Activated CD8-positive, alpha-beta T cell treated with anti-CD3 and anti-CD28 coated beads, Interleukin-2, amount 10 ng/mL, durations not matched to agents 7 days and 5 days (primary cell): ENCODE measurements at places on chromosomes 7 and 10. TPM values are rescaled to one million over a fixed set of nuclear protein-coding genes. Genes with fewer than 3 reads are reported as not detected.

DNA sequence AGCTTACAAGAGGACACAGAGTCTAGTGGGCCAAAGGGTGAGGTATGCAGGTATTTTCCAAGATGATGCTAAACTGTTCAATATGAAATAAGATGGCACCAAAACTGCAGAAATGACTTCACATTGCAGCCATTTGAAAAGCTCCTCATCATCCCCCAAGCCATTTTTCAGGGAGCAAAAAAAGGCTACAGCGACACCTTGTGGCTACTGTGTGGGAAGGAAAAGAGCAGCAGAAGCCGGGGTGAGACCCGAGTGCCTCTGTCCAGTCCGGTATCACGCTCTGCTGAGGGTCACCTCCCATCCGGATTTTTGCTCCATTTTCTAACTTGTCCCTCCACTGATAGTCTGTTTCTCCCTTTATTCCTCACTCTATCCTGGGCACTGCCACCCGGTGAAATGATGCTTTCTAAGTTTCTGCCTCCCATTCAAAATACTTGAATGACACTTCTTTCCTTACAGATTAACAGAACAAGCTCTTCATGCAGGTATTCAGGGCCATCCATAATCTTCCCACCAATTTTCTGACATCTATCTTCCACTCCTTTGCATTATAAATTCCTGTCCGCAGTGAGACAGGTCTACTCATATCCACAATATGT, 220.2 kb downstream of the DGKI start:
- no peak overlapping the region for H3K4me3 ChIP-seq
- H3K4me1 ChIP-seq = no peaks in the 10 kb centered on the region
- peak; percentile 60 for DNase-seq
- H3K27me3 ChIP-seq = peaks cover 5% of the 10 kb centered on the region
- H3K27ac ChIP-seq = no peak overlapping the region

- H3K36me3 ChIP-seq = no peaks in the 10 kb centered on the region
- no peak overlapping the region for H3K27ac ChIP-seq
- no peaks in the 10 kb centered on the region for H3K27me3 ChIP-seq
- no peak overlapping the region for H3K4me3 ChIP-seq
- H3K4me1 ChIP-seq = no peaks in the 10 kb centered on the region
These were observed 75.0 kb downstream of the GPR26 start for GRCh38 chr10:123741146-123741545.

- H3K36me3 ChIP-seq = peaks cover 2% of the 10 kb centered on the region
- H3K27me3 ChIP-seq = no peaks in the 10 kb centered on the region
- no peak overlapping the region for H3K4me3 ChIP-seq
- DNase-seq = no peak
These were observed 13.7 kb upstream of the MAP3K8 start for GRCh38 chr10:30420266-30420665.

DNA sequence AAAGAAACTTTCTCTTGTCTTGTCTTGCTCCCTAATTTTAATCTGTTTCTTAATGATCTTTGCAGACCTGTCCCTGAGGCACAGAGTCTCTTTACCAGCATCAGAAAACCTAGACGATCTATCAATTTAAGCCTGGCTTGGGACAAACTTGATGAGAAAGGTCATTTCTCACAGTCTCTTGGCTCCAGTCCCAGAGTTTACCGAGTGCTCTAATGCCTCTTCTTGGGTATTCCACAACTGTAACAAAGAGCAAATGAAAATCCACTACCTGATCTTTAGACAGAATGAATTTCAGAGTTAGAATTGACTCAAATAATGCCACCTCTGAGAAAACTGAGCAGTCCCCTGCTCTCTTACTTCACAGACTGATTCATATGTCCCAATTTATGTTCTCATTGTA, 106.4 kb upstream of the DNAJB12 start:
- no peaks in the 10 kb centered on the region for H3K4me1 ChIP-seq
- DNase-seq = no peak
- no peaks in the 10 kb centered on the region for H3K27me3 ChIP-seq
- H3K36me3 ChIP-seq = no peaks in the 10 kb centered on the region
- H3K27ac ChIP-seq = no peak overlapping the region

DNA sequence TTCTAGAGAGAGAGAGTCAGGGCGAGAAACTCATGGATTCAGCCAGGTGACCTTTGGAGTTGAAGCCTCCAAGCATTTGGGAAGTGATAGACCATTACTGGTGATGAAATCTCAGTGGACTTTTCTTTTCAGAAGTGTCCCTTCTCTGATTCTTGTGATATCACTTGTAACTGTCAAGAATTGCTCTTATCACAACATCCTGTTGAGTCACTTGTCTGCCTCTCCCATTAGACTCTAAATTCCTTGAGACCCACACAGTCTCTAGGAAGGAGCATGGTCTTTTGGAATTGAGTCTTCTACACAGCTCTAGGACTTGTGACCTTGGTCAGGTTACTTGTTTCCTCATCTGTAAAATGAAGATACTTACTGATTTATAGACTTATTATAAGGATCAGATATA, 81.0 kb downstream of the CFAP58 start:
- H3K27me3 ChIP-seq = peaks cover 12% of the 10 kb centered on the region
- H3K36me3 ChIP-seq = no peaks in the 10 kb centered on the region
- no peak overlapping the region for H3K4me3 ChIP-seq
- no peak for DNase-seq
- no peaks in the 10 kb centered on the region for H3K4me1 ChIP-seq
- no peak overlapping the region for H3K27ac ChIP-seq

GRCh38 chr10:21603721-21604120, 69.7 kb downstream of the MLLT10 start:
- no peak for DNase-seq
- peaks cover 15% of the 10 kb centered on the region for H3K4me1 ChIP-seq
- peaks cover 24% of the 10 kb centered on the region for H3K36me3 ChIP-seq

CRYGN gene
- 0.50 TPM for total RNA-seq

RHEB gene
- total RNA-seq = 81.1 TPM

LRRTM3 gene
- total RNA-seq = not detected
